Effector memory CD4-positive, alpha-beta T cell (primary cell): ENCODE measurements at places on chromosomes 7 and 10.

- no peak for DNase-seq
Observed at GRCh38 chr7:80858141-80858903, 60.5 kb downstream of the SEMA3C start.

DNA sequence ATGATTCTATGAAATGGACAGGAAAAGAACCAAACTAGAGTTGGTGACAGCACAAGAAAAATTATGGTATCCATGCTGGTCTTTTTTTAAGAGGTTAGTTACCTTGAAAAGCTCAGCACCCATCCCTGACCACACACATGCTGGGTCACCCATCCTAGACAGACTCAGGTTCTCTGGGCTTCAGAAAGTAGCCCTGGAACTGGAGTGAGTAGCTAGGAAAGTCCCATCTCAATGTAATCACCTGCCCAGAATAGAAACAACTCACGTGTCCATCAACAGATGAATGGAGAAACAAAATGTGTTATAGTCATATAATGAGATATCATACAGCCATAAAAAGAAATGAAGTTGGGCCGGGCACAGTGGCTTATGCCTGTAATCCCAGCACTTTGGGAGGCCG is 37.0 kb downstream of the GSDME start:
- no peak for DNase-seq

DNA sequence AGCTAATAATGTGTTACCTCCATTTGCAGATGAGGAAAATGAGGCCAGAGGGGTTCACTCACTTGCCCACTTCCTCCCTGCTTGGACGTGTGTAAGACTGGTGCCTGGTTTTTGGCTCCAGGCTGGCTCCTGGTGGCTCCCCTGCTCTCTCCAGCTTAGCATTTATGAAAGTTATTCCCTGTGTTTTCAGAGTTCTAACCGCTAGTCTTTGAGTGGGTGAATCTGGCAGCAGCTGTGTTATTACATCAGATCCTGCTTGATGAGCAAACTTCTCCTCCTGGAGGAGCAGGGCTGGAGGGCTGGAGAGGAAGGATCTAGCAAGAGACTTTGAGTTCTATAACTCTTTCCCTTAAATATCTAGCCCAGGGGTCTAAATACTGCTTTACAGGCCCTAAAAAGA is 80.9 kb upstream of the AGBL3 start:
- DNase-seq, result no peak

- DNase-seq, result no peak
Observed at GRCh38 chr7:101171442-101171837, 6.1 kb upstream of the VGF start.

- no peak for DNase-seq
Observed at GRCh38 chr10:17882557-17882956, 69.2 kb upstream of the SLC39A12 start.

GRCh38 chr10:59949608-59950007 is 43.3 kb upstream of the CCDC6 start:
- no peak for DNase-seq

DNA sequence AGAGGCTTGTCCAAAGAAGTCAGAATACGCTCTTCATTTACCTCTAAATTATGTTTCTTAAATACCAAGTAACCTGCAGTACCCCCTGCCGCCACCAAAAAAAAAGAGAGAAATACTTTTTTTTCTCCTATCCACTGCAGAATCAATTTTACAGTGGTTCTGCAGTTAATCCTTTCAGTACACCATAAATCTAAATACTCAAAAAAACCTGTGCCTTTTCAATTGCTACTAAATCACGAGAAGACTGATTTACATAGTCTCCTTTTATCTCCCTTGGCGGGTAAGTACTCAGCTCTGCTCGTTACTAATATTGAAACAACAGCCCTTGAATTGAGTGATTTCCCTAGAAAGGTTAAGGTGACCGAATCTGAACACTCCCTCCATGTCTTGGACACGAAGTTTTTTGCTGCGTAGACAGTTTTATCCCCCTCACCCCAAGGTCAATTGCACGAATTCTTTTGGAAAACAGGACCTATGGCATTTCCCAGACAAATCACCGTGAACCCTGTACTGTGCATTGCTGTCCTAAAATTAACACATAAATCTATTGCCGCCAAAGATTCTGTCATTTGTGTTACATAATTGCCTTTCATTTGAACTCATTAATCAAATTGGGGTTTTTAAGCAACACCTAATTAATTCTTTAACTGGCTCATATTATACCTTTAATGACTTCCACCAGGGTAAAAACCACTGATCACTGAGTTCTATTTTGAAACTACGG is 512 bp upstream of the VIM start:
- DNase-seq, result no peak

DNA sequence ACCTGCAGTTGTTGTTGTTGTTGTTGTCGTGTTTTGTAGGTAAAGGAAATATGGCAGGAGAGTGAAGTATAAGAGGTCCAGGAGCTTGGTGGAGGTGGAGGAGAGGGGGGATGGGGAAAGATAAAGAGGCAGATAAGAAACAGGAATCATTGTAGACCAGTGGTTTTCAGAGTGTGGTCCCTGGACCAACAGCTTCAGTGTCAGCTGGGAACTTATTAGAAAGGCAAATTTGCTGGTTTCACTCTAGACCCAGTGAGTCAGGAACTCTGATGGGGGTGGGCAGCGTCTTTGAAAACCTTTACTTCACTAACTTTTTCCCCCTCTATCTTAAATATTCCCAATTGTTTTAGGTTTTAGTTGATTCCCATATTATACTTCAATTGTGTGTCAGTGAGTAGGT is 241.5 kb downstream of the AUTS2 start:
- no peak for DNase-seq

GRCh38 chr7:133207687-133208086 is 45.2 kb upstream of the EXOC4 start:
- no peak for DNase-seq

DNA sequence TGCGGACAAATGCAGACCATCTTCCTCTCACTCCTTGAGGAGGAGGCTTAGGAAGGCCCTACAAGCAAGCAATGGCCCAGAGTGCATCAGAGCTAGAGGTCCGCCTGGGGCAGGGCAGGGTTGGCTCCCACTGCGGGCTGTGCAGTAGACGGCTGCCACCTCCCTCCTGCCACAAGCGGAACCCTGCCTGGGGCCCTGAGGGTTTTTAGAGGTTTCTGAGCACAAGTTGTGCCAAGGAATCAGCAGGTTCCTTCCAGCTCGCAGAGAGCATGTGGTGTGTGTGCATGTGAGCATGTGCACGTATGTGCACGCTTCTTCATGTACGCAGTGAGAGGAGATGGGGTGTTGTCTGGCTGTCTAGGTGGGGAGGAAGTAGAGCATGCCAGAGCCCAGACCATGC is 25.9 kb upstream of the SMARCD3 start:
- no peak for DNase-seq

DNA sequence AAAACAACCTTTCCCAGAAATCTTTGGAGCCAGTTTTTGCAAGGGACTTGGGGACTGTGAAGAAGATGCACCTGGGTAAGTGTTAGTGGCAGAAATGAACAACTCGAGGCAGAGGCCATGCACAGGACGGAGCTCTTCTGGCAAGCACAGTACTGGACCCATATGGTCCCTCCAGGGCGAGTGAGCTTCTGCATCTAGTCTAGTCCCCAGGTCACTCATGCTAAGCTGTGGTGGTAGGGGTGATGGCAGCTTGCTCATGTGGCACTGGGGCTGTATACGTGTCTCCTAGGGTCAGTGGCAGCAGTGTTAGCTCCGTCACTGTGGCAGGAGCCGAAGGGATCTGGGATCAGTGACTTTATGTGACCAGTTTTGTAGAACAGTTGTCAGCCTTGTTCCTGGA is 9.3 kb upstream of the LRRC61 start:
- no peak for DNase-seq

DNA sequence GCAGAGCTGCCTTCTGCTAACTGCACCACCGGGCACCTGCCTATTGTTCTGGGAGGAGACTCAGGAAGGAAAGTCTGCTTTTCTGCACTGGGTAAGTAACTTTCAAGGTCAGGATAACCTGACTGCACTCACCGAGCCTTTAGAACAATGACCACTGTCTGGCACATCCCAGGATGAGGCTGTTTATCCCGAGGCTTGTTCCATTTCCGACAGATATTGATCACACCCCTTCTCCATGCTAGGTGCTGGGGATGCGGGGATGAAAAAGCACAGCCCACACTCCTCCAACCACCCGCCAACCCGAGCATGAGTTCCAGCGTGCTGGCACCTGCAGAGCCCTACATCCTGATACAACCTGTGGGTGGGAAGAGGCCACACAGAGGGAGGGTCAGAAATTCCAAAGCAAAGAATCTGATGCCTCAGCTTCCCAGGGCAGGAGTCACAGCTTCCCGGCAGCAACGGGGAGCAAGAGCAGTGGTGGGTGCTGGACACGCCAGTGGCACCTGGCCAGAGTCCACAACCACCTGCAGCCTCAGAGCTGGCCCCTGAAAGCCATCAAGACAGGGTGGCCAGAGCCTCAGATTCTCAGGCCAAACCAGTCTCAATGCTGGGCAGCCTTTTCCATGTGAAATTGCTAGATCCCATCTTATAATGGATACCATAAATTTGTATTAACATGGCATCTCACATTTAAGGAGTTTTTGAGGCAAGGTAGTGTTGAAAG is 34.9 kb upstream of the CNPY1 start:
- DNase-seq, result no peak

DNA sequence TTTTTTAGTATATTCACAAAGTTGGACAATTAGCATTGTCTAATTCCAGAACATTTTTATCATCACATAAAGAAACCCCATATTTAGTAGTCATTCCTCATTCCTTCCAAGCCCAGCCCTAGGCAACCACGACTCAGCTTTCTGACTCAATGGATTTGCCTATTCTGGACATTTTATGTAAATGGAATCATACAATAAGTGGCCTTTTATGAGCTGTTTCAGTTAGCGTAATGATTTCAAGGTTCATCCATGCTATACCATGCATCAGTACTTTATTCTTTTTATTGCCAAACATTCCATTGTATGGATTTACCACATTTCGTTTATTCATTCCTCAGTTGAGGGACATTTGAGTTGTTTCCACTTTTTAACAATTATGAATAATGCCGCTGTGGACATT is 249.2 kb downstream of the DYNC1I1 start:
- no peak for DNase-seq

DNA sequence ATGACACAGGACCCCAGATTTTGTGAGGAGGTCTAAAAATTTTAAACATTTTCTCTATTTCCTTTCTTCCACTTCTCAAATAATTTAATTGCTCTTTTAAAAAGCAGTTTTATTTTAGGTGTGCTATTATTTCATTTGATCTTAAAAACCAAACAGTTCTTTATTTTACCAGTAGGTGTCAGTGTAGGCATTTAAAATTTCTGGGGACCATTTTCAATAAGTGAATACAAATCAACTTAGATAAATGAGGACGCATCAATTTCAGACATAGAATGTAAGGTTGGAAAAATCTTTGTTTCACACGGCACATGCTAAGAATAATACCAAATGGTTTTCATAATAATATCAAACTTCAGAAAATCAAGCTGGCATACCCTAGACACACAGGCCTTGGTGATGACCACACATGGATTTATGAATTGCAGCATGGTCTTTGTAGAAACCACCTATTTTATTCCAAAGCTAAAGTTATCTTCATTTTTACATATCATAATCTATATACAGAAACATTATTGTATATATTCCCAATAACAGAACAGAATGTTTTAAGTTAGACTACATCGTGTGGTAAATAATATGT is 127.6 kb upstream of the SLC26A5 start:
- no peak for DNase-seq

- DNase-seq, result no peak
Observed at GRCh38 chr7:135661311-135662122, 797 bp upstream of the STMP1 start.

GRCh38 chr10:70367195-70367796 is 15.1 kb downstream of the LRRC20 start:
- DNase-seq, result no peak

- no peak for DNase-seq
Observed at GRCh38 chr7:10022957-10023356, 950.7 kb upstream of the PHF14 start.

DNA sequence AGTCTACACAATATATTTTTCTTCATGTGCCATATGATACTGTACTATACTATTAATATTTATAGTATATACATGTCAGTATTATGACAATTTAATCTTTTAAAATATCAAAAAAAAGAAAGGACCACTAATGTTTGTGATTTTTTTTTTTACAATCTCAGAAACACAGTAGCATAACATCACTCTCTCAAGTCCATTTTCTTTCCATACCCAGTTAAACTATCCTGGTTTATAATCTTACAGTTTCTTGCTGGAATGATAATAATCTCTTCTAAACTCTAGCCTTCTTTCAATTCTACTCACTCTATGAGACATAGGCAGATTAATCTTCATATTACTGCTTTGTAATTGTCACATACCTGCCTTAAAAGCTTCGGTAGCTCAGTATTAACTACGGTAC is 8.9 kb upstream of the PHYHIPL start:
- DNase-seq, result no peak

- no peak for DNase-seq
Observed at GRCh38 chr7:104643587-104644217, 315.3 kb downstream of the LHFPL3 start.

GRCh38 chr7:55396233-55396785 is 31.2 kb downstream of the LANCL2 start:
- DNase-seq, result no peak

- DNase-seq, result no peak
Observed at GRCh38 chr7:84136336-84136735, 58.3 kb downstream of the SEMA3A start.

DNA sequence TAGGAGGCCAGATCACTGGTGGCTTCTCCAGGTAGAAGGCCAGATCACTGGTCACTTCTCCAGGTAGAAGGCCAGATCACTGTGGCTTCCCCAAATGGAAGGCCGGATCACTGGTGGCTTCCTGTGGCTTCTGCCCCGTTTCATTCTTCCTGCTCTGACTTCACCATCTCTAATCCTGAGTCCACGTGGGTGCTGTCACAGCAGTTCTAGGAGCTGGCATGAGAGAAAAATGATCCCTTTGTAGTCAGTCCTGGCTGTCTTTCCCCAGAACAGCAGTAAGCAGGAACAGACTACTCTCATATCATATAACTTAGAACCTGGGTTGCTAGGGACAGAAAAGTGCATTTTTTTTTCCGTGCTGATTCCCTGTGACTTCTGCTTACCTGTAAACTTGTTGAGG is 90.9 kb downstream of the ACTR3B start:
- no peak for DNase-seq

GRCh38 chr10:132326344-132326889 is 5.6 kb upstream of the LRRC27 start:
- no peak for DNase-seq

- no peak for DNase-seq
Observed at GRCh38 chr7:151249034-151249731, 689 bp upstream of the SMARCD3 start.

DNA sequence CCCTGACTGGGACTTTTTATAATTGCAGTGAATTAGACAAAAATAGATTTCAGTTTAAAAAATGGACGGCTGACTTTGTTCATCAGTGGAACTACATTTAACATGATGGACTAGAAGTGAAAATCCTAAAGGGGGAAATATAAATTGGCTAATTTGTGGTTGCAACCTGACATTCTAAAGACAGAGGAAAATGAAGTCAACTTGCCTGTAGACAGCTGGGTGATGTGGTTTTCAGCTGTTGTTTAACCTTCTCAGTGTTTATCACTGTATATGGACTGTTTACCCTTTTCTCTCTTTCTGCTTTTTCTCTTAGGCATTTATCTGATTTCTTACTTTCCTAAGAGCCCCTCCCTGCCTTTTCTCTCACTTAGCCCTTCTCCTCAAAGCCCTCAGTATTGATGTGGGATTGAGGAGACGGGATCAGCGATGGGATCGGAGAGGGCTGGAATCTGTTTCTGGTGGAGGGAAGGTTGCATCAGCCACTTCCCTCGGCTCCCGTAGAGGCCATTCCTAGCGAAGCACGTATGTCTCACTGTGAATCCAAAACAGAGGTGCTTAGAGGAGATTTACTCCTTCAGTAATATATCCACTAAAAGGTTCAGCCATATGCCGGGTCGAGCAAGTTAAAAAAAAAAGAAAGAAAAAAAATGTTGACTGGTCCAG is 109.0 kb upstream of the KLF6 start:
- DNase-seq, result no peak
